ENCODE measurements at places on chromosomes 12 and 14. TPM values are rescaled to one million over a fixed set of nuclear protein-coding genes. Genes with fewer than 3 reads are reported as not detected.

DNA sequence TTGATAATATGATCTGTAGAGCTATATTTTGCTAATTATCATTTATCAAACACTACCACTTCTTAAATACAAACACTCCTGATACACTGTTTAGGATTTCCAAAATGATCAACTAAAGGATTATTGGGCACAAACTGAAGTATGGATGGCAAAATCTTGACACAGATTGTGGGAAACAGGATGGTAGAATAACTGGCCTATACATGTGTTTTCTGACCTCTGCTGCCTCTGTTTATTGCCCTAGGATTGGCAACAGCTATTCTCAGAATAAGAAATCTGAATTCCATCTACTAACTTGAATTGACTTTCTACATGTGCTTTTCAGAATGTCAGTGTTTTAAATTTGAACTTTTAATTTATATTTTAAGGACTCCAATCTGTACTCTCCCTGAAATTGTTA is 209.1 kb downstream of the MED13L start:
- DNase-seq, result no peak

DNA sequence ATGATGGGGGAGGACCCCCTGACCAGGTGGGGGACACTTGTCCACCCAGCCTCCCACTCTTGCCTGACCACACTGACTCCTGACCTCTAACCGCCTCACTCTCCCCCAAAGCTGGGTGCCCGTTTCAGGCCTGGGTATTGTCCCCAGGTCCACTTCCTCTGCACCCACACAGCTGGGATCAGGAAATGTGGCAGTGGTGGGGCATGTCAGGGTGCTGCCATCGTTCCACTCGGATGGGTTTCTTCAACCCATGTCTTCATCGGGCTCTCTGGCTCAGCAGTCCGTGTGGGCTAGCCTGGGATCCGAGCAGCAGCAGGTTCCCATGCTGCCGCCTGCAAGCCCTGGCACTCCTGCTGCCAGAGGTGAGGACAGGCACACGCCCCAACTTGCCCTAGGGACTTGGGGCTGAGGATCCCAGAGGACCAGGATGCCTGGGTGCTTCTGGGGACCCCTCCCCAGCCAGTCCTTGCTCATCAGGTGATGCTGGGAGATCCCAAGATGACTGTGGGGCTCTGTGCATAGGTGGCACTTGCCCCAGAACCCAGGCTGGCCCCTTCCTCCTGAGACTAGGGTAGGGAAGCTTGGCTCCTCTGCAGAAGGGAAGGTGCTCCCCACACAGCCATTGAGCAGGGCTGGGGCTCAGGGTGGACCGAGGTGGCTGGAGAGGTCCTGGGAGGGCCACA is 2.9 kb upstream of the CLBA1 start:
- DNase-seq, result no peak

DNA sequence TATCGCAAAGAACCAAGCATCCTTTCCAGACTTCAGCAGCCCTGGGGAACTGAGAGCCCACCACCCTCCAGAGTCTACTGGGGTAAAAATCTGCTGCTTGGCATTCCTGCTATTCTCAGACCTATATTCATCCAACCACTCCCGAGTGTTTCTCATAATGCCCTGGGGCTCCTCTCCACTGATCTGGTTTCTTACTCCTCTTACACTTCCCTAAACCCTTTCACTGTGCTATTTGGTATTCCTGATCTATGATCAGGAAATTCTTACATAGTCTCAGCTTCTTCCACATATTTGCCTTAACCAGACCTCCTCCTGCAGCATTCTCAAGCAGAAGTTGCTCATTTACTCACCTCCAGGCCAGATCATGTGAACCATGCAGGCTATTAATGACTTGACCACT is 82.4 kb downstream of the SYT10 start:
- DNase-seq, result no peak

DNA sequence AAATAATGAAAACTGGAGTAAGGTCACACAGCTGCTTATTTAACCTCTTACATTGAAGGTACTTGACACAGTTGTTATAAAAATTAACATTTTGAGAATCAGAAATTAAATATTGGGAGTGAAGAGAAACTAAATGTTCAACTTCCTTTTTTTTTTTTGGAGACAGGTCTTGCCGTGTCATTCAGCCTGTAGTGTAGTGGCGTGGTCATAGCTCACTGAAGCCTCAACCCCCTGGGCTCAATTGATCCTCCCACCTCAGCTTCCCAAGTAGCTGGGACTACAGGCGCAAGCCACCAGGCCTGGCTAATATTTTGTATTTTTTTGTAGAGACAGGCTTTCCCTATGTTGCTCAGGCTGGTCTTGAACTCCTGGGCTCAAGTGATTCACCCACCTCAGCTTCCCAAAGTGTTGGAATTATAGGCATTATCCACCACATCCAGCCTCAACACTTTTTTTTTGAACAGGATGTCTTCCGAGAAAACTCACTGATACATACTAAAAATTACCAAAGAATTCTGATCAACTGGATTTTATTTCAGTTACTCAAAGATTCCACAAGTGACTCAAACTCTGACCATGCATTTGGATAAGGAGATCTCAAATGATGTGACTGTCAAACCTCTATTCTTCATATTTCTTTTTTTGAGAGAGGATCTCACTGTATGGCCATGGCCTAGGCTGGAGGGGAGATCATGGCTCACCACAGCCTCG is 35.4 kb downstream of the SGPP1 start:
- no peak for DNase-seq

DNA sequence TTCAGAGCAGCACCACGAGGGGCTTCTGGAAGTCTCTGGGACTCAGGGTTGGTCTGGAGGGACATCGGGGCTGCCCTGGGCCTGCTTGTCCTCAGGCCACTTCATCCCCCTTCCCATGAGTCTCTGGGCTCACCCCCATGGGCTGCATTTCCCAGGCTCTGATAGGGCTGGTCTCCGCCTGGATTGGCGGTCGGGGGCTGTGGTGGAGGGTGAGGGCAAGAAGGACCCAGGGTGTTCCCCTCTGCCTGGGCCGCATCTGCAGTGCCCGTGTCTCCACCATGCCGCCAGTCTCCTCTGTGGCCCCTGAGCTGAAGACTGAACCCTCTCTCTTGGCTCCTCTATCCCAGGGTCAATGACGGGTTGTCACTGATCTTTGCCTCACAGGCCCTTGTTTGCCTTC is 242.1 kb downstream of the ADGRD1 start:
- peak; percentile 57 for DNase-seq

DNA sequence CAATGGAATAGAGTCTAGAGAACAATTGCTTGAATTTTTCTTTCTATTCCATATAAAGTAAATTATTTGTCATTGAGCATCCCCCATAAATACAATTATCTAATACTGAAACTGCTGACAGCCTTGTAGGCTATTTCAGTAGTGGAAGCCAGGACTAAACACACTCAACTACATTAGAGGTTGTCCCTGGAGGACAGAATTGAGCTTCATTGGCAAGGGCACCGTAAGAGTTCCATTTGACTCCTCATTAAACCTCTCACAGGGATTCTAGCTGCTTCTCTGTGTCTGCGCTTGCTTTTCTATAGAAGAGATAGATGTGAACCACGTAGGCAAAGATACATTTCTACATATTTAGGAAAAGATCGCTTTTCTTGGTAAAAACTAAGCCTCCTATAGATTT is 3.5 kb upstream of the PTPRO start:
- DNase-seq, result no peak

DNA sequence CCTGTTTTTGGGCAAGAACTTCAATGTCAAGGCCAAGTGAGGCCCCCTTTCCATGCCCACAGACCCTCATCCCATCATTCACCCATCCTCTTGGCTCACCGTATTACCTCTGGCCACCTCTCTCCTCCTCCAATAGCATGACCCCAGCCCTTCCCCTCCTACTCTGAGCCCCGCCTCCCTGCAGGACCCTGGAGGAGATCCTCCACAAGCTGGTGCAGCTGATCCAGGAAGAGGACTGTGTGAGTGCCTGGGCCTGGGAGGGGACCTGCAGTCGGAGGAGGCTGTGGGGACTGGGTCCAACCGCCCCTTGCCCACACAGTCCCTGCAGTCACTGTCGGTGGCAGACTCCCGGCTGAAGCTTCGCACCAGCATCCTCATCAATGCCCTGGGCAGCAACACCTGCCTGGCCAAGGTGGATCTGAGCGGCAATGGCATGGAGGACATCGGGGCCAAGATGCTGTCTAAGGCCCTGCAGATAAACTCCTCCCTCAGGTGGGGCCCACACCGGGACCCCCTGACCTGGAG is 7.2 kb downstream of the CARMIL3 start:
- DNase-seq, result peak; percentile 56

- DNase-seq, result no peak
These were observed 30.3 kb downstream of the CORO1C start for GRCh38 chr12:108700833-108701541.

DNA sequence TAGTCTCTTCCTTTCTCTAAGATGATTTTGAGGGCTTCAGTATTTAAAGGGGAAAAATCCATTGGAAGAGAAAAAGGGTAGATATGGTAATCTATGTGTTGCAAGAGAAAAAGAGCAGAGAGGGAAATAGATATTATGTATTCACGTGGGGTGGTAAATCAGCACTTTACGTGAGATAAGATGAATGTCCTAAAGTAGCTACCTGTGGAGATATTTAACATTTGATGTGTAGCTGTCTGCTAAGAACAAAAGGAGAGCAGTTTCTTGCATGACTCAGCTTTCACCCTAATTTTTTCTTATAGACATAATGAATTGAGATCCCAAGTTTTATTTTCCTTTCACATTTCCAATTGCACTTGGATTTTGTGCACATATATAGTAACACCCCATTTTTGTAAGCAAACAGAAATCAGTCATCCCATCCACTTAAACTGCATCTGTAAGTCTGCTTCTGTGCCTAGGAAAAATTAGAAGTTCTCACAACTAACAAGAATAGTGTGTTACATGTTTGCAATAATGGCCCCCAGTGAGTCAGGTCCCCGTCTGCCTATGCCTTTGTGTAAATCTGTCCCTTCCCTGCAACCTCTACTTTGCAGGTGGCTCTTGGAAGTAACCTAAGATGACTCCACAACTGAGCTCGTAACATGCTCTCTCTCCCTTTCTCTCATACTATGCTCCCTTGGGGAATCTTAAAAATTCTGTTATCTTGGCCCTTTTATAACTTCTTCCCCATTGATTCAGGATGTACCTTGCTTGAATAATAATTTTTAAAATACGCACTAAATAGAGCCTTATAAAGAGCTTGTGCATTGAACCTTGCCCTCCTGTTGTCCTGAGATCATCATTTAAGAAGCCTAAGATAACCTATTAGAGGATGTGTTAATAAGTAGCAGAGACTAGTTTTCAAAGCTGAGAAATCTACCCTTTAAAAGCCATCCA is 3.7 kb downstream of the TMTC3 start:
- no peak for DNase-seq

DNA sequence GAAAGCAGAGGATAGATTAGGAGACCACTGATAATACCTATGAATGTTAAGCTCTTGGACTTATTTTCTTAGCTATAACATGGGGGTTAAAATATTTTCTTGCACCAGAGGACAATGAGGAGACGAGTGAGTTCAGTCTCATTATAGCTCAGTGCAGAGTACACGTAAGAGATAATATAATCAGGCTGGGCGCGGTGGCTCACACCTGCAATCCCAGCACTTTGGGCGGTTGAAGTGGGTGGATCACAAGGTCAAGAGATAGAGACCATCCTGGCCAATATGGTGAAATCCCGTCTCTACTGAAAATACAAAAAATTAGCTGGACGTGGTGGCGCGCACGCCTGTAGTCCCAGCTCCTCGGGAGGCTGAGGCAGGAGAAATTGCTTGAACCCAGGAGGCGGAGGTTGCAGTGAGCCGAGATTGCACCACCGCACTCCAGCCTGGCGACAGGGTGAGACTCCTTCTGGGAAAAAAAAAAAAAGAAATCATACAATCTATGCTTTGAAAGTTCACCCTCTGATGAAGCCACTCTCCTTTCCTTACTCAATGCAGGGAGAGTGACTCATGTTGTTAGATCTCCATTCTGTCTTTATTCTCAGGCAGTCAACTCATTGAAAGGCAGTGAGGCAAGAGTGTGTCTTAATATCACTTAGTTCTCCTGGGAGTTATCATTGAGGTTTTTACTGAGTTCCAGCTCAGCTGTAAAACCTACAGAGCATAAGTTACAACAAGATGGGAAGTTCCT is 134.2 kb downstream of the SYNE2 start:
- DNase-seq, result no peak

DNA sequence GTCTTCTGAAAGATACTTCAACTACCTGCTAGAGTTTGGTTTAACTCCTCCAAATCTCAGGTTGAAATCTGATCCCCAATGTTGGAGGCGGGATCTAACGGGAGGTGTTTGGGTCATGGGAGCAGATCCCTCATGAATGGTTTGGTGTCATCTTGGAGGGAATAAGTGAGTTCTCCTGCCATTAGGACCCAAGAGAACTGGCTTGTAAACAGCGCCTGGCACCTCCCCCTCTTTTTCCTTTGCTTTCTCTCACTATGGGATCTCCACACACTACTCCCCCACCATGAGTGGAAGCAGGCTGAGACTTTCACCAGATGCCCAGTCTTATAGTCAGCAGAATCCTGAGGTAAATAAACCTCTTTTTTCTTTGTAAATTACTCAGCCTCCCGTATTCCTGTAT is 2.5 kb downstream of the CNIH1 start:
- DNase-seq, result no peak

GRCh38 chr12:3049611-3050249 is 27.4 kb upstream of the TSPAN9 start:
- DNase-seq, result no peak

GRCh38 chr12:23535441-23535840 is 414.0 kb downstream of the SOX5 start:
- DNase-seq, result no peak

DNA sequence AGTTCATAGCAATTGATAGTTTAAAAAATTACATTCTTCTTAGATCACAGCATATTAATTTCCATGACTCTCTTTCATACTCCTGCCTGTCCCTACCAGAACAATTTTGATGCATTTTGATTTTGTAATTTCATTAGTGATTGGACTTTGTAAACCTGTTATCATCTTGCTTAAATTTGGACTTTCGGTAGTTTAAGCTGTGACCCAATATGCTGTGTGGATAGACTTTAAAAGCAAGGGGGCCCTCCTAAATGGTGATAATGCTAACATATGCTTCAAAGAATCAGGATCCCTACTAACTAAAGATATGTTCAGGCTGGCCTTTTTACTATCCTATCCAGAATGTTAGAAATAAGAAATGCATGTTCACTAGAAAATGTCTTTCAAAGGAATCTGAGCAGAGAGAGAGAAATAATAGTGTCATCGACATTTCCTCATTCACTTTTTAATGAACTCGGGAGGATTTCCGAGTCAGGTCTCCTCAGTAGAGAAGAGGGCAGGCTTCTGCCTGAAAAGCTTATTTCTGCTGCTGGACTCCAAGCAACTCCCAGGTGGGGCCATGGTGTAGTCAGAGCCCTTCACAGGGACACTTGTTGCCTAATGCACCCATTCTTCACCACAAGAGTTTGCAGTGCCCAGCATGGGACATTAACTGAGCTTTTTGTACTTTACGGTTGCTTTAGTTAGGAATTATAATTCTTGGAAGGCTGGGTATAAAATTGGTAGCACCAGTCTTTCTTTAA is 16.7 kb downstream of the SLC38A4 start:
- DNase-seq, result no peak

- DNase-seq, result no peak
These were observed 160.9 kb downstream of the SPTSSA start for GRCh38 chr14:34300882-34301734.

- DNase-seq, result no peak
These were observed 11.5 kb upstream of the HELB start for GRCh38 chr12:66290716-66291200.

Gene POTEG
- total RNA-seq, result not detected

Gene RD3L
- total RNA-seq, result not detected

Gene SLC8A3
- 1.8 TPM for total RNA-seq

Gene RPL10L
- total RNA-seq, result not detected

Gene FOXN4
- not detected for total RNA-seq

Gene ESPL1
- total RNA-seq, result 0.35 TPM

Gene DDHD1
- 25.3 TPM for total RNA-seq

Gene HELB
- 6.9 TPM for total RNA-seq

Gene GUCY2C
- not detected for total RNA-seq

Gene STAB2
- 2.6 TPM for total RNA-seq
